ENCODE measurements at places on chromosomes 5 and 9.

- no peak for DNase-seq
Measured at GRCh38 chr5:109005297-109006009, 257.8 kb downstream of the FER start.

- no peak for DNase-seq
Measured at GRCh38 chr5:134917070-134917815, 12.3 kb downstream of the PCBD2 start.

- DNase-seq: no peak
Measured at GRCh38 chr9:33878691-33879366, 61.9 kb downstream of the UBE2R2 start.

GRCh38 chr9:27053369-27054022 lies 48.0 kb upstream of the LRRC19 start:
- no peak for DNase-seq

DNA sequence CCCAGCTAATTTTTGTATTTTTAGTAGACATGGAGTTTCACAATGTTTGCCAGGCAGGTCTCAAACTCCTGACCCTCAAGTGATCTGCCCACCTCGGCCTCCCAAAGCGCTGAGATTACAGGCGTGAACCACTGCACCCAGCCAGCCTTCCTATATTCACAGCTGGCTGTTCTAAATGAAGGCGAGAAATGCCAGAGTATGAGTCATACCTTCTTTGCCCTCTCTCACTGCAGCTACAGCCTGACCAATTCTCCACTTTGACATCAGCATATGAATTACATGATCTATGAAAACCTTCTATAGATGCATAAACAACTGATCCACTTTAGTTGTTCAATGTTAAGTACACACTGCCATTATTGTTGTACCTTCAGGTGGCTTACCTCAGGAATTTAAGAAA lies 14.5 kb downstream of the APTX start:
- no peak for DNase-seq

- DNase-seq: no peak
Measured at GRCh38 chr5:126339215-126339805, 83.9 kb upstream of the GRAMD2B start.

DNA sequence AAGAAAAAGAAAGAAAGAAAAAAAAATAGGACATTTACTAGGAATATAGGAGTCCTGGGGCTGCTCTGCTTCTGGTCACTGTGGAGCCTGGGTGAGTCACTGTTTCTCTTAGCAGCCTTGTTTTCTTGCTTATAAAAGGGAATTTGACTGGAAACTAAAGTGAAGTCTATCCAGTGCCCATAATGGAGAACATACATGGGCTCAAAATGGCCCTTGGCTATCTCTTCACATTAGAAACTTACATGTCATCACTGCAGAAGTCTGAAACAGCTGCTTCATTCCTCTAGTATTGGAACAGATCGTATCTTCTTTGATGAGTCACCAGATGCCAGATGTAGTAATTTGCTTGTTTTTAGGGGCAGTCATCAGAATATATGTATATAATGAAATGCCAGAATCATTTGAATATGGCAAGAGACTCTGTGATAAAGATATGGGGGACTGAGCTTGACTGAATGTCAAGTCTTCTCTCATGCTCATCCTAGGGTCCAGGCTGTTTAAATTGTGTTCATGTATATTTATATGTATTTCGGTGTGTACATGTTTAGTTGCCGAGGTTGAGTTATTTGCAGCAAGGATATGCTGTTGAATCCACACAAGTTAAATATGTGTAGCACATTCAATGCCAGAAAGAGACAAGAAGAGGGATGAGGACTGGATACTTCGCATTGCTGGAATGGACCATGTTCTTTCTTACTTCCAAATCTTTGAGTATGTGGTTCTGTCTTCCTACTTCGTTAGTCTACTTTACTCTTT lies 56.7 kb downstream of the SGCD start:
- no peak for DNase-seq

DNA sequence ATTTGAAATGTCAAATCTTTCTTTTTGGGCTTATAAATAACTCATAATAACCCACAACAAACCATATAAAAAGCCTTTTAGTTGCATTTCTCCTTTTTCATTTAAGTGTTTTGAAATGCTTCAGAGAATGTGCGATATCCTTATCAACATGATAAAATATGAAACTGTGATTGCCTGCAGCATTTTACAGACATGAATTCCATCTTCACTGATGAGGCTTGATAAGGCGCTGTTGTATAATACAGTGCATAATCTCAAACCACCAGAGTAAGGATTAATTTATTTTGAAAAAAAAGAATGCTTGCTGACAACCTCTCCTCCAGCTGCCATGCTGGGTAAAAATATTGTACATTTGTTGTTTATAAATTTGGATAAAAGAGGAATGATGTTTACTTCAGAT lies 216.8 kb downstream of the PBX3 start:
- DNase-seq: no peak

DNA sequence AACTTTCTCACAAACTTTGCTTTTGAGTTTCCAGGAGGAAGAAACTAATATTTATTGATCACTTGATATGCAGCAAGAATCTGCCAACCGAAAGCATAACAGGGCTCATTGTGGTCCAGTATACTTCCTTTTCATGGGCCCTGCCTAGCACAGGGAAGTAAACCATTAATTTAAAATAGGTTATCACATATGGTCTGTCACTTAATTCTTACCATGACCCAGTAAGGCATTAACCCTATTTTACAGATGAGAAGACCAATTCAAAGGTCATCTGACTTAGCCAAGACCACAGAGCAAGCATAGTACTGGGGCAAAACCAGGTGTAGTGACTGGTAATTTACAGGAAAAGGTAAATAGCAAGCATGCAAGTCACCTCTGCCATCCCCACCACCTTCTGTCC lies 336.9 kb upstream of the DMAC1 start:
- DNase-seq: no peak

GRCh38 chr9:76882686-76883085 lies 23.2 kb downstream of the PRUNE2 start:
- no peak for DNase-seq

DNA sequence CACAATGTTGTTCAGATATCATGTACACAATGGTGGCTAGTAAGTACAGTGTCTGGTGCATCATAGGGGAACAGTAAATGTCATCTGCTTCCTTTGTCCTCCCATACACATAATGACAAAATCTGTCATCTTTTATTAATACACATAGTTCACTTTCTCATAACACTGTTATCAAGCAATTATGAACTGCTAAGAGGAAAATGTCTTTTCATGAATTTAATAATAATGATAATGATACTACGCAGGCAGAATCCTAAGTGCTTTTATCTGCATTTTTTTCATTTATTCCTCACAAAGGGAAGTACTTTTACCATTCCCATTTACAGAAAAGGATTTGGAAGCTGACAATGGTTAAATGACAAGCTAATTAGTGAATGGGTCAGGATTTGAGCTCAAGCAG lies 35.7 kb downstream of the DPYSL3 start:
- no peak for DNase-seq

DNA sequence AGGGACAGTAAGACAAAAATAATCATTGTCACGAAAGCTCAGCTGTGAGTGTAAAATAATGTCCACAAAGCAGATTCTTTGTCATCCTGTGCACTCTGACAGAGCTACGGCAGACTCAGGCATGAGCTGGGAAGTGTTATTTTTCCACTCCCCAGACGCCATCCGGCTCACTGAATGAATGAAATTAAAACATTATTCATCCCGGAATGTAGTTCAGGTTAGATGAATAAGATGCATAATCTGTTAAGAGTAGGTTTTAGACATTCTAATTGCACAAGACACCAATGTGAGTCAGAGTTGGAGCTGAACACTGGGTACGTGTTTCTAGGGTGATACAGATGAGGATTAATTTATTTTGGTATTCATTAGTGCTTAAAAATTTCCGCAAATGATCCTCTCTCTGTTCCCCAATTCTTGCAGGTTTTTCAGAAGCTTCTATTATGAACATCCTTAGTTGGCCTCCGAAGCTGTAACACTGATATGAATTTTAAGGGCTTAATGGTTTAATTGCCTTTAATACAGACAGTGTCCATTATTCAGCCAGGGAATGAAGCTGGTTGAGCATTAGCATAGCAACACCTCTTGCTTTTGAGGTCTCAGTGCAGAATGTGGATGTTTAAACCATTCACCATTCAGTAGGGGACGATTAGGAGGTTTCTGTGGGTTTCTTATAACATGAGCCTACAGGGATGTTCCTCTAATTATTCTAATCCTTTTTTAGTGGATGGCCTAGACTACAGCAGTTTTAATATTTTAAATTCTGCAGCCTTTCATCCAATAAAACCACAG lies 65.6 kb upstream of the FRRS1L start:
- DNase-seq: peak; percentile 78

DNA sequence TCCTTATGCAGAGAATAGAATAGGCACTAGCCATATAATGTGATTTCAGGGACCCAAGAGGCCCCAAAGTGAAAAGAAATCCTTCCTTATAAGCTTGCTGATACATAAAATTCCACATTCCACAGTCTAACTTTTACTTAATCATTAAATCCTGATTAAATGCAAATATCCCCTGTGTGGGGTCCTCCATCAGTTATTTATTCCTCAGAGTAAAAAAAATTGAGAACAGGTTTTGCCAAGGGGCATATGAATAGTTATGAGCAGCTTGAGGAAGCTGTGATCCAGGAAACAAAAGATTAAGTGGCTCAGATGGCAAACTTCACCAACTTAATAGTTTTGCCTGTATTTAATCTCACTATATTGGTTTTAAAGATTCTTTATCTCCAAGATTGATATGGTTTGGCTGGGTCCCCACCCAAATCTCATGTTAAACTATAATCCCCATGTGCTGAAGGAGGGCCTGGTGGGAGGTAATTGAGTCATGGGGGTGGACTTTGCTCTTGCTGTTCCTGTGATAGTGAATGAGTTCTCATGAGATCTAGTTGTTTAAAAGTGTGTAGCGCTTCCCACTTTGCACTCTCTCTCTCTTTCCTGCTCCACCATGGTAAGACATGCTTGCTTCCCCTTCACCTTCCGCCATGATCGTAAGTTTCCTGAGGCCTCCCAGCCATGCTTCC lies 324.9 kb downstream of the NPR3 start:
- no peak for DNase-seq

DNA sequence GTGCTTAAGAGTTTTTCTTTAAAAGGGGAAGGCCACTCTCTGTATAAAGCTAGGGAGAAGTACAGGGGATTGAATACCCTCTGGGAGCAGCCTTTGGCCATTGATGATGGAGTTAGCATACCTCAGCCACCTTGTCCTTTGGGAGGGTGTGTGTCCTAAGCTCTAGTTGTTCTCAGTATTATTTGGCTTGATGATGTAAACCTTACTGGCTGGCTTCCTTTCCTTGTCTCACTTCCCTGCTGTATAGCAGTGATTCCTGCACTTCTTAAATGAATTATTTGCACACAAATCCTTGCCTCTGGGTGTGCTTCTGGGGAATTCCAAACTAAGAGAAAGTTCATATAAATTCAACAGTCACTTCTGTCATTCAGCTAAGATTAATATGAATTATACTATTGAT lies 234.9 kb upstream of the RIOK2 start:
- DNase-seq: no peak

DNA sequence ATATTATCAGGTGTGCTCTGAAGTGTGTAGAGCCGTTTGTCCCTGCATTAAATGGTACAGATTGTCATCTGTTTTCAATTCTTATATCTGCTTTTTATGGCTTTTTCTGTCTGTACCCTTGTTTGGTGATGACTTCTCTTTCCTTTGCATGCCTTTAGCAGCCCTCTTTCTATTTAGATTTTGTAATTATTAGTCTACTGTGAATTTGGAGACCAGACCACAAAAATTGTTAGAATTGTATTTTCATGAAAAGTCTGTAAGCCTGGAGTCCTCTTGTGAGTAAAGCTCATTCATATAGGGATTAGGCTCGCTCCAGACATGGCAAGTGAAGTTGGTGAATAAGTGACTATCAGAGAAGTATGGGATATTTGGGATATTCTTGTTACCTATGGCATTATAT lies 41.7 kb downstream of the NFX1 start:
- no peak for DNase-seq

GRCh38 chr9:79616013-79616412 lies 44.2 kb downstream of the TLE4 start:
- no peak for DNase-seq

GRCh38 chr5:55308254-55308836 lies 556 bp downstream of the MTREX start:
- no peak for DNase-seq

DNA sequence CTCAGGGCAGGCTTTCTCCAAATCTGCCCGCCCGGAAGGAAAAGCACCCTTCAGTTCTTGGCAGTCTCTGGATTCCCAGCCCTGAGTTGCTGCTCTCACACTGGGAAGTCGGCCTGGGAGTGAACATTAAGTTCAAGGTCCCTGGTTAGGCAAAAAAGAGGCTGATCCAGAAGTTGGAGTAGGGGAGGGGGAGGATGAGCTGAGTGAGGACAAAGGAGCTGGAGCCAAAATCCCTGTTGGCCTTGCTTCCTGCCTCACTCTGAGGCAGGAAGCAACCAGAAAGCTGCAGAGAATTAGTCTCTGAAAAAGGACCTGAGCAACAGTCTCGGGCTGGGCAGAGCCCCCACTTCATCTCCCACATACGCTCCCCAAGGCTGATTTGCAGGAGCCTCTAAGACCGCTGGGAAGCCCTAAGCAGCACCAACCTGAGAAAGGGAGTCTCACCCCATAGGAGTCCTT lies 15.0 kb upstream of the RPS14 start:
- no peak for DNase-seq

- no peak for DNase-seq
Measured at GRCh38 chr9:127172066-127172707, 49.8 kb upstream of the ANGPTL2 start.

DNA sequence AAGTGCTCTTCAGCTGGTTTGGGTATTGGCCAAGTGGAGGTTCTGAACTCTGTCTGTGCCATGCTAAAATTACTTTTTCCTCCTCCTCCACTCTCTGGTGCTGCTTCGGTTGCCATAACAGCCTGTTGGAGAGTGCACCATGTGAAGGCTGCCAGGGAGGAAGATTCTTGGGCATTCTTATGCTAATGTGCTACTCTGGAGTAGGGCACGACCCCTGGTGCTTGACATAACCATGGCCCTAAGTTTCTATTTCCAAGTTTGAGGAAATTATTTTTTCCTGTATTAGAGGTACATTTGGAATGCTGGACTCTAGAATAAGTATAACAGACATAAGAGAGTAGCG lies 111.6 kb downstream of the ARHGAP26 start:
- no peak for DNase-seq

- DNase-seq: no peak
Measured at GRCh38 chr5:96220610-96221390, 212.2 kb downstream of the PCSK1 start.

- DNase-seq: no peak
Measured at GRCh38 chr5:116379306-116379705, 195.3 kb downstream of the SEMA6A start.
